ENCODE measurements at places on chromosomes 13 and 19.
A peak's percentile ranks its signal among the peaks of the same experiment; 100 is the strongest.

GRCh38 chr13:40452741-40453334 lies 213.6 kb downstream of the FOXO1 start:
- DNase-seq: no peak

- no peak for DNase-seq
Measured at GRCh38 chr13:79933389-79933788, 407.5 kb downstream of the SPRY2 start.

DNA sequence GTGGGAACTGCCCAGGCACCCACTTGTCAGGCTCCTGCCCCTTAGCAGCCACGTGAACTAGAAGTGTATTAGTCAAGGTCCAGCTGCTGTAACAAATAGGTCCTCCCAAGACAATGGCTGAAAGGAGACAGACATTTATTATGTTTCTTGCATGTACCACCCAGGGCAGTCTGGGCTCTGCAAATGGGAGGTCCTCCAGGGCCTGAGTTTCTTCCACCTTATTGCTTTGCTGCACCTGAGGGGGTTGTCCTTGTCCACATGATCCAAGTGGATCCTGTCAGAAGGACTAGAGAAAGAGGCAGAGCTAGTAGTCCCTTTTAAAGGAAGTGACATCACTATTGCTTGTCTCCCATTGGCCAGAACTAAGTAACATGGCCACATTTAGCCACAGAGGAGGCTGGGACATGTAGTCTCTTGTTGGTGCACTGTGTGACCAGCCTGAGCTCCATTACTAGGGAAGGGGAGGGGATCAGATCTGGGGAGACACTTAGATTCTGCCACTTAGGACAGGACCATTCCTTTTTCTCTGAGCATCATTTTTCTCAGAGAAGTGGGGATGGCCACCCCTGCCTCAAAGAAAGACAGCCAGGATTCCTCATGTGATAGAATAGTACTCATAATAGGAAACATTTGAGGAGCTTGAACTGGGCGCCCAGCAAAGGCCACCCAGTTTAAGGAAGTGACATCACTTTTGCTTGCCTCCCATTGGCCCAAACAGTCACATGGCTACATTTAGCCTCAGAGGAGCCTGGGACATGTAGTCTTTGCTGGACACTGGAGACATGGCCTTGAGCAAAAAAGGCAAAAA lies 15.1 kb downstream of the CC2D1A start:
- DNase-seq: peak; percentile 55

- DNase-seq: no peak
Measured at GRCh38 chr19:13987101-13987890, 18.8 kb downstream of the RFX1 start.

DNA sequence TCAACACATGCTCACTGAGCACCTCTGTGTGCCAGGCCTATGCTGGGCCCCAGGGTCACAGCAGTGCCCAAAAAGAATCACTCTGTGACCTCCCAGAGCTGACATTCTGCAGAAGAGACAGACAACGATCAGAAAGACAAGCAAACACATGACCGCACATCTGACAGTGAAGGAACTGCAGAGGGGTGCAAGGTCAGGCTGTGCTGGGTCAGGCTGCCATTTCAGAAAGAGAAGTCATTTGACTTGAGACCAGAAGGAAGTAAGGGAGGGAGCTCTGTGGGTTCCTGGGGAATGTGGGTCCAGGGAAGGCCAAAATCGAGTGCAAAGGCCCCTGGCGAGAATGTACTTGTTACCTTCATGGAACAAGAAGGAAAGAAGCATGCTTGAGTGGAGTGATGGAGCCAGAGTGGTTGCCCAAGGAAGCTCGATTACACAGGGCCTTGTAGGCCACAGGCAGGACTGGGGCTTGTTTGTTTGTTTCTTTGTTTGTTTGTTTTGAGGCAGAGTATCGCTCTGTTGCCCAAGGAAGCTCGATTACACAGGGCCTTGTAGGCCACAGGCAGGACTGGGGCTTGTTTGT lies 11.4 kb upstream of the CD22 start:
- no peak for DNase-seq

GRCh38 chr13:39527961-39528660 lies 74.9 kb downstream of the LHFPL6 start:
- DNase-seq: peak; percentile 87

- DNase-seq: no peak
Measured at GRCh38 chr13:48316826-48317510, 13.4 kb downstream of the RB1 start.

DNA sequence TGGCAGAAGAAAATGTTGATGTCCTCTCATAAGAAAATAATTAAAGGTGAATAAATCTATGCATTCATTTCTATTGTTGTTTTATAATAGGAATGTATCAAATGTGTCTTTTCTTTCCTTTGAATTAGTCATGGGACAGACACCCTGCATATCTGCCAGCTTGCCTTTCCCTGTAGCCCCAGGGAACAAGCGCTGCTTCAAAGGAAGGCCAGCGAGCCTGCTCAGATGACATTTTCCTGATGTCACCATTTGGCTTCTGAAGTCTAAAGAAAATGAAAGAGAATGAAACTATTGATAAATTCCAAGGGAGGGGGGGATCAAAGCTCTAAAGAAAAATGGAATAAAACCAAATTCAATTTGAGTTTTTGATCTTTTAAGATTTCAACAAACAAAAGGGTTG lies 574.8 kb downstream of the IRS2 start:
- no peak for DNase-seq

DNA sequence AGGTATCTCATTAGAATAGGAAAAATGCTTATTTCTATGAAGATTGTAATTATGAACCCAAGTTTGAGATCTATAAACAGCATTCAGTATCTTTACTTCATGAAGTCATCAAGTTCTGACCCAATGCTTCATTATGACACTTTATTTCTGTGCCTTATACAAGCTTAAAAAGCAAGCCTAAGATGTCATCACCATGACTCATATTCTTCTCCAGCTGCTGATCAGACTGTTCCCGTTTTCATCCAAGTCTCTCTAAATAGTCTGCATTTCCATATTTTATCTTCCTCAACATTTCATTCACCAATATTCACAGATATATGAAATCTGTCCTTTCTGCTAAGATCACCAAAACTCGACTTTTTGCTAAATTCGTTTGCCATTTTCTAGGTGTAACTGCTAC lies 1247.2 kb upstream of the PRR20A start:
- DNase-seq: no peak

- DNase-seq: no peak
Measured at GRCh38 chr19:33758541-33759013, 38.1 kb upstream of the KCTD15 start.

DNA sequence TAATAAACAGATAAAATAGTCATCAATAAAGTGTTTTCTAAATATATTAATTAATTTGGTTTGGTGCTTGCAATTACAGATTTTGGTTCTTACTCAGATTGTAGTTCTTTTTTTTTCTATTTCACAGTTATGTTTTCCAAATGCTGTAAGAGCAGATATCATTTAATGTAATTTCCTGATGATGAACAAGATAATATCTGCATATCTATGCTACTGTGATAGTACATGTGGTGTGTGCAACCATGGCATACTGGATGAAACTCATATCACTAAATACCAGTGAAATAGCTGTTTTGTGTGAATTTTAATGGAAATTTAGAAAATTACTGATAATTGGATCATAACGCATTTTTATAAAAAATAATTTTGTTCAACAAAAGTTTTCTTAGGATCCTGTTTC lies 88.8 kb upstream of the MAB21L1 start:
- DNase-seq: no peak

DNA sequence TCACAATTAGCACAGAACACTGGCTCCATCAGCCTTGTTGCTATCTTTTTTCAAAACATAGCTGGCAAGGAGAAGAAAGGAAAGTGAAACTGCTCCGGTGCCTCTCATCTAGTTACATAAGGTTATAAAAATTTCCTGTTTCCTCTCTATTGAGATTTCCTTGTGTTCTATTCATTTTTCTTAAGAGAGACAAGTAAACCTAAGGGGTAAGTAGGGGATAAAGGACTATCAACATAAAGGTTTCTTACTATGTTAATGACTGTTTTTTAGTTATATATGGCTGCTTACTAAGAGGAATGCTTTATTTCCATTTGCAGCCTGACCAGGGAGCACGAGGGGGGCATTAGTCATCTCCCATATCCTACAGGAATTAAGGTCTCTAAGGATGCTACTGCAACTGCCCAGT lies 73.2 kb upstream of the MLNR start:
- DNase-seq: peak; percentile 7

DNA sequence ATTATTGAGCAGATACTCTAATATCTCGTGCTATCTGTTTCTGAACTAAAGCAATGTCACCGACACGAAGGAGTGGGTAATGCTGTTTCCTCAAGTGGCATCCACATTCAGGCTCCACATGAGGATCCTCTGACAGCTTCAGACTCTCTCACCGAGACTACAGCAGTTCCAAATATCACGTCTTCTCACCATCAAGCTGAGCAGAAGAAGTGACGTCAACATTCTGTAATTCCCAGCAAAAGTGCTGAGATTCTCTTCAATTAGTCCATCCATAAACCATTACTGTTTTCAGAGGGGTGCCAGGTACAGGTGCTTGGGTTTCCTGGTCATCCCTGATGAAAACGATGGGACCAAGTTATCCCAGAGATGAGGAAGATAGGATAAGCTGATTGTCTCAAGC lies 110.0 kb upstream of the DACH1 start:
- no peak for DNase-seq

DNA sequence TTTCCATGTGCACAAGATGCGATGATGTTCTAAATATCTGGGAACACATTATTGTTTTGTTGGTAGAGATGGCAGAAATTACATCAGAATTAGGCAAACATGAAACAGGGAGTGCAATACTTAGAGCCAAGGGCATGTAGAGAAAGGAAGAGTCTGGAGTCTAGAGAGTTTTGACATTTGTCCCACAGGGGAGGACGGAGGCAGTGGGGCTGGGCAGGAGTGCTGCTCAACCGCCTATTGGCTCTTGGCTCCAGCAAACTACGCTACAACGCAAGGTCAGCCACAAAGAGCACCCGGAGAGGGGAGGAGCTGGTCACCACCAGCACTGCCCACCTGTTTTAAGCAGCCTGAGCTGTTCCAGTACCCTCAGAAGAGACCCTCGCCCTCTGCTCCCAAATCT lies 108.3 kb downstream of the ABCC4 start:
- DNase-seq: no peak

GRCh38 chr13:30702006-30702405 lies 33.3 kb upstream of the ALOX5AP start:
- DNase-seq: no peak

- no peak for DNase-seq
Measured at GRCh38 chr19:48650974-48651682, 5.1 kb upstream of the CA11 start.

DNA sequence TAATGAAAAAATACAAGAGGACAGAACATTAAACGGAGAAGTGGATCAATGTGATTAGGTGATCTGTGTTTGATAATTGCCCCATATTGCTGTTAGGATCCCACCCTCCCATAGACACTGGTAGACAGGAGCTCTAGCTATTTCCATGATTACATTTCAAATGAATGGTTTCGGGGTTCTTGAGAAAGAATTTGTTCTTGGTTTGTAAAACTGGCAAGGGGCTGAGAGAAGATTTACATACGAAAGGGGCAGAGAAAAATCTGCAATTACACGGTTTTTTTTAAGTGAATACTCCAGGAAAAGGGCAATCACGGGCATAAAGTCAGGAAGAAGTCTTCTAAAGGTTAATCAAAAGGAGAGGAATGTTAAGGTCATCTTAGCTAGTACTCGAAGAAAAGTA lies 2125.7 kb upstream of the PCDH20 start:
- no peak for DNase-seq

DNA sequence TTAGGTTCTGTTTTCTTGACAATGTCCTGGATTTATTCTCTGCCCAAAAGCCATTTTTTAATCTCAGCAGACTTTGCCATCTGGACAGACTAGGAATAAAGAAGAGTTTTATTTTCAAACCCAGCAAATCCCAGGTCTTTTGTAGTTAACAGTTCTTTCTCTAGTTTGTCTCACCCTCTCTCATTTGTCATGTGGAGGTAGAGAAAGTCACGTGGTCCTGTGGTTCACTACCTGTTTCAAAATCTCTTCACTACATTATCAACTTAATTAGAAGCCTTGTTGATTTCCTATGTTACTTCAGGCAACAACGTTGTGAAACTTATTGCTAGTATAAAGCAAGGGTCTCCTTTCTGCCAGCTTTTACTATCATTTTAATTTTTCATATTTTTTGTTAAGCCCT lies 1222.6 kb downstream of the EFNB2 start:
- no peak for DNase-seq

GRCh38 chr19:13153569-13154240 lies 3.5 kb downstream of the IER2 start:
- DNase-seq: no peak

- DNase-seq: peak; percentile 85
Measured at GRCh38 chr19:55487924-55488687, at the start of gene SSC5D. Gene SSC5D, plus strand, starts transcription at chr19:55488436. Its CDS starts 154 bp downstream, at chr19:55488590.

GRCh38 chr13:62875118-62875640 lies 1459.5 kb upstream of the PCDH20 start:
- no peak for DNase-seq

DNA sequence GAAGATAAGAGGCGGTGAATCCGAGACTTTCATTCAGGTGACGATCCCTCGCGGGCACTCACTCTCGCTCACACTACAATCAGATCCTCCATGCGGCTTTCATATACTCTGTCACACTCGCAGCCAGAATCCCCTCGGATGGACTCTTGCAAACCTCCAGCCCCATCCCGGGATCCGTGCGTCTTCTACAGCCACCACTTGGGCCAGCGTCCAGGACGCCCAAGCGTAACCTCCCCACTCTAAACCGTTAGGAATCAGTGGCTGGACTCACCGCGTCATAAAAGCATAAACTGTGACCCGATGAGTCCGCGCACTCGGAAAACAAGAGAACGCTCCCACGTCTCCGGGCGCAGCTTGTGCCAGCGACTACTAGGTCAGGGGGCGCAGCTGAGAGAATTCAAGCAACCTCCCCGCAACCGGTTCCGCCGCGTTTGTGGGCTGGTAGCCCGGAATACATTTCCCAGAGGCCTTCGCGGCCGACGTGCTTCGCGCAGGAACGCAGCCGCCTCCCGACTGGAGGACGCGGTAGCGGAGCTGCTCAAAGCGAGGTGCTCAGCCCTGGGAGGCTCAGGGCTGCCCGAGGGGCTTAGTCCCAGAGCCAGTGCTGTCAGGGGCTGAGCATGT lies 27.6 kb downstream of the ZNF607 start:
- peak; percentile 88 for DNase-seq

DNA sequence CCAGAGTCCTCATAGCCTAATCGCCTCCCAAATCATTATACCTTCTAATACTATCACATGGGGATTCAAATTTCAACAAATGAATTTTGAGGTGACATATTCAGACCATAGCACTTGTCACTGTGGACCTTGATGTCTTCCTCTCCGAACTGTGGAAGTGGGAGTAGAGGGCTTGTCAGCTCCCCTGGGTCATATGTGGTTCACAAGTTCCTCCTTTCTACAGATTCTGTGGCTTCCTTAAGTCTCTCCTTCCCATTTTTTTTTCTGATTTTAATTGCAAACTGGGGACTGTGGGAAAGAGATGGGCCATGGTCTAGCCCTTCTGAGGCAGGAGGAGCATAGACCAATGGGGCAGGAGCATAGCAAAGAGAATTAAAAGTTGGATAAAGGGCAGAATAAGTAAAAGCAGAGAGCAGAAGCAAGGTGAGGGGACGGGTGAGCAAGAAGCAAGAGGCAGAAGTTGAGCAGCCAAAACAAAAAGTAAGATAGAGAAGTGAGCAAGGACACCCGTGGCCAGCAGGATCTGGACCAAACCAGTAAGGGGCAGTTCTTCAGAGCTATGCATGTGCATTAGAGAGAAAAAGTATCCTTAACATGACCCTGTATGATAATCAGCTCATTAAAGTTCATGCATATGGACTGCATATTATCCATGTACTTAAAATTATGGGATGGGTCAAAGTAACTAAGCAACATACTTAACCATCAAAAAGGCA lies 2.6 kb upstream of the SIGLEC7 start:
- DNase-seq: no peak

Data from GM03348 (cell line).